Mesenchymal stem cell (in vitro differentiated cells and primary cell): ENCODE measurements at places on chromosomes 4 and X.
A peak's percentile ranks its signal among the peaks of the same experiment; 100 is the strongest.

- DNase-seq = no peak
Observed at GRCh38 chrX:133859336-133859735, 126.1 kb downstream of the GPC3 start.

DNA sequence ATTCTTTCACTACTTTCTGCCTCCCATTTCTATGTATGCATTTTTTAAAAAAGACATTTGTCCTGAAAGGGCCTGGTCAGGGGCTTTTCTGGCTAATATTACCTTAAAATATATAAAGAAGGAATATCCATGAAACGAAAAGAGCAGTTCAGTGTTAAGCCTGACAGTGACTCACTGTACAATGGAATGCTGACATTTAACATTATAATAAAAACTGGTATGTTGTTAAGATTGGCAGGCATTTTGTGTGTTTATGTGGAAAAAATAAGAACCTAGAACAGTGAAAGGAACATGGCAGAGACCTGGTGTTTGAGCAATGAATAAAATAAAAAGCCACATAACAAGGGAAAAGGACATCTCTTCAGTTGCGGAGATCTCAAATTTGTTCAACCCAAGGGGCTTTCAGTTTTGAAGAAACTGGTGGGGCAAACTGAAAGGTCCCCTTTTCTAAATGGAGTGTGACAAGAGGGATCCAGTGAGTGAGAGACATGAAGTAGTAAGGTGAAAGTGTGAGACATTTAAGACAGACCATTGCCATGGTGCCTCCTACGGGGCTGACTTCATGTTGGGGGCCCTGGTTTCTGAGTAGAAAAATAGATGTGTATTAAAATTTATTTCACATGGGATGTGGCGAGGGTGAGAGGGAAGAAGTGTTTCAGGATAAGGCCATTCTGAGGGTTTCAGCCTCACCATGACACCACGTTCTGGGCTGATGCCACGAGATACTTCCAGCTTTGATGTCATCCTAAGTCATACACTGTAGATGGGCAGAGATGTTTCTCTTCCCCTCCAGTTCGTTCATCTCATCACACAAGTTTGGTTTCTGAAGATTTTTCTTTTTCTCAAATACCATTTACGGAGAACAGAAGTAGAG, 324.9 kb downstream of the PPP3CA start:
- DNase-seq = no peak

GRCh38 chr4:28730304-28730703, 1869.7 kb downstream of the STIM2 start:
- no peak for DNase-seq

DNA sequence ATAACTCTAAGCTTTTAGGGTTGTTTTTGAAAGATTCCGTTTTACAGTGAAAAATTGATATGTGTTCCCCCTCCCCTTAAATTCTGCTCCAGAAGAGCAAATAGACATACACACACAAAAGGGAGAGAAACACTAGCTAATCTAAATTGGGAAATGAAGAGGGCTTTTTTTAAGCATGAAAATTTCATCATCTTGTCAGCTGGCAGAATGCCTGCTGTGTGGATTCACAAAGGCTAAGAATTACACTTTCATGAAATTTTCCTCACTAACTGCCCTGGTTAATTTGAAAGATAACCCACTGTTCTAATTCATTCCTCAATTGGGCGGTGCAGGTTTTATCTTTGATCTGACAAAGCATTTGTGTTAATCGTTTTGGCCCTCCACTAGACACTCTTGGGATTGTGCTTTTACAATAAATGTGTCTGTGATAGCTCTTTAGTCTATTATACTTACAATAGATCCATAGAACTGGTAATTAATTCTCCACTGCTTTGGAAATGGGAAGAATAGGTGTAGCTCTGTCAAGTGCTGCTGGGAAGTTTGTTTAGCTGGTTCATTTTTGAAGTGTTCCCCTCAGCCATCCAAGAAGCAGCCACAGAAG, 152.9 kb downstream of the POLA1 start:
- peak; percentile 6 for DNase-seq

GRCh38 chr4:11769434-11769833, 340.7 kb upstream of the HS3ST1 start:
- DNase-seq = peak; percentile 18

- no peak for DNase-seq
Observed at GRCh38 chrX:4186331-4186730, 472.9 kb upstream of the PRKX start.

GRCh38 chr4:15930314-15930713, 8.2 kb downstream of the FGFBP1 start:
- DNase-seq = no peak

DNA sequence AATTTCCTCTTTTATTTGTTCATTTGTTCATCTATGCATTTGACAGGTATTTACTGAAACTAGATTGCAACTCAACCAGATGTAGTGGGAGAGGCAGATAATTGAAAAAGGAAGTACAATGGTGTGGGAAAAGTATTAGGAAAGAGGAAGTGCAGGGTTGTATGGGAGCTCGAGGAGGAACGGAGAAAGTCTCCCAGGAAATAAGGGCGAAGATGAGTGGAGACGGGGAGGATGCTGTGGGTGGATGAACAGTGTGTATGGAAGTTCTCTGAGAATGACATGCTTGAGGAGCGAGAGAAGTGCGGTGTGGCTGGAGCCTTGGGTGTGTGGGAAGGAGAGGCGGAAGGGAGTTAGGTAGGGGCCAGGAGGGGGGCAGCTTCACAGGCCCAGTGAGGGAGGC, 87.5 kb upstream of the DHX15 start:
- DNase-seq = no peak

- DNase-seq = no peak
Observed at GRCh38 chr4:141215030-141215429, 5.7 kb upstream of the ZNF330 start.

DNA sequence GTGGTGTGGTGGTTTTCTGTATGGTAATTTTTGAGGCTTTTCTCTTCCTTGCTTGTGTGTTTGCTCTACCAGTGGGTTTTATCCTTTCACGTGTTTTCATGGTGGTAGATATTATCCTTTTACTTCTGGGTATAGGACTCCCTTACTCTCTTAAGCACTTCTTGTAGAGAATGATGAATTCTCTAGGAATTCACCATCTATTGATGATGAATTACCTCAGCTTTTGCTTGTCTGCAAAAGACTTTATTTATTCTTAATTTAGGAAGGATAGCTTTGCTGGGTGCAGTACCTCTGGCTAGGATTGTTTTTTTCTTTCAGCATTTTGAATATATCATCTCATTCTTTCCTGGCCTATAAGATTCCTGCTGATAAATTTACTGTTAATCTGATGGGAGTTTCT, 415.3 kb downstream of the PDGFC start:
- DNase-seq = no peak

- DNase-seq = peak; percentile 20
Observed at GRCh38 chrX:115892787-115893671, 277.5 kb upstream of the AGTR2 start.

DNA sequence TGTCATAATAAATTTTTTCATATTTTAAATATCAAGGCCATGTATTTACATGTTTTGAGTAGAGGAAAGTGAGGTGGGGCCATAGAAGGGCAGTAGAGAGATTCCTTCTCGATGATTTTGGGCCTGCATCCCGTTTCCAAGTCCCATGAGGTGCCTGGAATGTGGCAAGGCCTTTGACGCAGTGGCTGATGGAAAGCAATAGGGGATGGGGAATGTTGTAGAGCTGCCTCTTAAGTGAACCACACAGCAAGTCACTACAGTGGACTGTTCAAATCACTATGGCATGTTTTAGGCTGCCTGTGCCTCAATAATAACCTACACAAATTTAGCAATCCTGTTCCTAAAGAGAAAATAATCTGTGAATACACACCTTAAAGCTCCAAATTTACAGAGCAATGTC, 48.3 kb downstream of the ANXA5 start:
- DNase-seq = no peak

DNA sequence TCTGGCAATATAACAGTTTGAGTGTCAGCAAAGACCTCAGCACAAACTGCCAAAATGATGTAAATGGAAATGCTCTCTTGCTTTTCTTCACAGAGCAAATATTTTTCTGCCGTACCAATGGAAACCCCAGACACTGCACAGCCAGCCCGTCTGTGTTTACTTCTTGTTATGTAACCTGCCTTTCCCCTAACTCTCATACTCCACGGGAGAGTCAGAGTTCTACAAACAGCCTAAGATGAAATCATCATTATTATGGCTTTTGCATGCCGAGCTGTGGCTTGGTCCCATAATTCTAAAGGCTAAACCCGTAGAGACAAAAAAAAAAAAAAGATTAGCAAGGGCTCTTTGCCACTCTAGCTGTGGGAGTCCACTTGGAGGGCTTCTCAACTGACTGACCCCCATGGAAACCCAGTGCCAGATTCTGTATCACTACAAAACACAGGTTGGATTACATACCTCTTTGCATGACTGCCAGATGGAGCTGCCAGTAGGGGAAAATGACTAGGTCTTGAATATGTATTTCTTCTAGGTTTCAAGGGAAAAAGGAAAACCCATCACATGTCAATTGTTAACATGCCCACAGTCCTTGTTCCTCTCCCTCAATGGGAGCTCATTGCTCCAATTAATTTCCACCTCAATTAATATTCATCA, 197.2 kb upstream of the CNKSR2 start:
- no peak for DNase-seq

GRCh38 chr4:119958983-119959382, 107.7 kb downstream of the MAD2L1 start:
- DNase-seq = no peak

DNA sequence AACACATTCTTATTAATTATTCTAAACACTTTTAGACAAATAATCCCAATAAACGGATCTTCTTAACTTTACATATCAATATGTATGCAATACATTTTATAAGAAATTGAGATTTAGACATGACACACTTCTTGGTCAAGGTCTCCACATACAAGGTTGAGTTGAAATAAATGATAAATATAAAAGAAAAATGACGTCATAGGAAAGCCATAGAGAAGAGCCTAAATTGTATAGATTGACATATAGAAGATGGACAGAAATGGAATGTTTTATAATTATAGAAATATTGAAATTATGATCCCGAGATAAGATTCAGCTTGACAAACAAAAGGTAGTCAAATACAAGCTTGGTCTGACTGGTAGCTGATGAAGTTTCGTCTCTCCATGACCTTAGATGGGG, 87.4 kb downstream of the RNF150 start:
- no peak for DNase-seq

DNA sequence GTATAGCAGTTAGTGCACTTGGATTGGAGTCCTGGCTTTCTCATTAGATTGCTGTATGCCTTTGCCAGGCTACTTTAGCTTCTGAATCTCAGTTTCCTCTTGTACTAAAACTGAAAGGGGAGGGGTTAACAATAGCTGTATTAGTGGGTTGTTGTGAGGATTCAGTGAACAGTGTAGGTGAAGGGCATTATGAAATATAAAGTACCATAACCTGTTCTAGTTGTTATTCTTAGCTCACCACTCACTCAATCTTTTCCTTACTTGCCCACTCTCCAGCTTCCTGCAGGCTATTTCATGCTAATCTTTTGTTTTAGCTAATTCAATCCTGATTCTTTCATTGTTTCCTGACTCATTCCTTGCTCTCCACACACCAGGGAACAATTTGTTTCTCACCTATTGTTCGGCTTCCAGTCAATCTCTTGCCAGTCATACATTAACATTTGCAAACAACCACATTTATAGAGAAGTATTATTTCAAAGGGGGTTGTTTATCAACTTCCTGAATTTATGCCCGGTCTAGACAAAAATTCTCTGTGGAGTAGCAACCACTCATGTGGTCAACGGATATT, 50.6 kb upstream of the EDA start:
- DNase-seq = no peak

- DNase-seq = no peak
Observed at GRCh38 chr4:78032446-78032845, 24.7 kb upstream of the FRAS1 start.
